ENCODE measurements at places on chromosomes 13 and 19. TPM values are rescaled to one million over a fixed set of nuclear protein-coding genes. Genes with fewer than 3 reads are reported as not detected.

The EDDM13 gene
- total RNA-seq = not detected

The DNAAF3 gene
- total RNA-seq = 2.9 TPM

The GPR183 gene
- total RNA-seq = not detected

The ABCA7 gene
- total RNA-seq = 15.6 TPM

The FCGBP gene
- total RNA-seq = 26.3 TPM

The ZNF44 gene
- 27.6 TPM for total RNA-seq

The KLF16 gene
- total RNA-seq = 7.2 TPM

The DIRAS1 gene
- not detected for total RNA-seq

The PSPN gene
- total RNA-seq = 0.69 TPM

The MIPEP gene
- 32.6 TPM for total RNA-seq

The OVOL3 gene
- total RNA-seq = not detected

The SBNO2 gene
- total RNA-seq = 40.5 TPM

The RCBTB2 gene
- total RNA-seq = 10.4 TPM

The CCDC8 gene
- total RNA-seq = 14.1 TPM

The KLK14 gene
- not detected for total RNA-seq

The RLN3 gene
- total RNA-seq = not detected

The KASH5 gene
- total RNA-seq = not detected

The IGFL3 gene
- total RNA-seq = not detected

The C13orf42 gene
- not detected for total RNA-seq

The PCDH17 gene
- total RNA-seq = under 0.01 TPM

The ATP8A2 gene
- 2.7 TPM for total RNA-seq

The CEACAM19 gene
- 9.4 TPM for total RNA-seq

The ZMYM5 gene
- 18.9 TPM for total RNA-seq

The CCNE1 gene
- 8.3 TPM for total RNA-seq

The ERICH4 gene
- not detected for total RNA-seq

The KLK3 gene
- total RNA-seq = not detected

Data from renal cortical epithelial cell (primary cell).